ENCODE measurements at places on chromosomes 12 and 14. TPM values are rescaled to one million over a fixed set of nuclear protein-coding genes. Genes with fewer than 3 reads are reported as not detected.

The ADAM20 gene
- total RNA-seq: 0.59 TPM

The CFAP73 gene
- not detected for total RNA-seq

The NGB gene
- total RNA-seq: not detected

The SLC22A17 gene
- total RNA-seq: 29.4 TPM

The SLCO1B1 gene
- not detected for total RNA-seq

The ZNF385A gene
- 12.7 TPM for total RNA-seq

The B3GNT4 gene
- total RNA-seq: not detected

- no peak for DNase-seq
These were observed 87.3 kb downstream of the PHLDA1 start for GRCh38 chr12:75944097-75944904.

DNA sequence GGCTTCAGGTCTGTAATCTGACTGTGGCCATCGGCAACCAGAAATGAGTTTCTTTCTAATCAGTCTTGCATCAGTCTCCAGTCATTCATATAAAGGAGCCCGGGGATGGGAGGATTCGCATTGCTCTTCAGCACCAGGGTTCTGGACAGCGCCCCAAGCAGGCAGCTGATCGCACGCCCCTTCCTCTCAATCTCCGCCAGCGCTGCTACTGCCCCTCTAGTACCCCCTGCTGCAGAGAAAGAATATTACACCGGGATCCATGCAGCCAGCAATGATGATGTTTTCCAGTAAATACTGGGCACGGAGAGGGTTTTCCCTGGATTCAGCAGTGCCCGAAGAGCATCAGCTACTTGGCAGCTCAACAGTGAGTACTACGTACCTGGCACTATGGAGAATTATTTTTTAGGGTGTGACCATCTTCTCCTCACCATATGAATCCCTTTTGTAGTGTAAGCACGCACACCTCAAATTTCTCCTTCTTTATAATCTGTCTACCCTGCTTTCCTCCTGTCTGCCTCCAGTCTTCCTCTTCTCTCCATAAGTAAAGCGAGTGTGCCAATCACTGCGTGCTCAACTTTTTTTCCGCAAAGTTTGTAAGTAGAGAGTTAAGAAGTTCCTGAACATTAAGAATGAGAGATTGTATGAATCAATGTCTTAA lies at the start of gene TPH2:
TPH2 (plus strand) TSS at position 118 of the 658 bp plus-strand sequence; CDS start at position 260, 142 bp downstream.
- DNase-seq: no peak

DNA sequence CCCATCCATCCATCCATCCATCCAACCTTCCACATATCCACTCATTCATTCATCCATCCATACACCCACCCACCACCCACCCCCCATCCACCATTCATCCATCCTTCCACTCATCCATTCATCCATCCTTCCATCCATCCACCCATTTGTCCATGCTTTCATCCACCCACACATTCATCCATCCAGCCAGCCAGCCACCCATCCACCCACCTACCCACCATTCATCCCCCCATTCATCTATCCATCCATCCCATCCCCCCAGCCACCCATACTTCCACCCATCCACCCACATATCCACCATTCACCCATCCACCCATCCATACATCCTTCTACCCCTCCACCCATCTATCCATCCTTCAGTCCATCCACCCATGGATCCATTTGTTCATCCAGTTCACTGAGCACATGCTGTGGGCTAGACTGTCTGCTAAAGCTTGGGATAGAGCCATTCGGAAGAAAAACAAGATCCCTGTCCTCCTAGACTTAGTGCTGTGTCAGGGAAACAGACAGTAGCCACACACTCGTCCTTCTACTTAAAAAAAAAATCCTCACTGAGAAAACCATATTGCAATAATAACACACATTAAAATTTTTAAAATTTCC lies 377.5 kb downstream of the ADGRD1 start:
- DNase-seq: no peak

- no peak for DNase-seq
These were observed 243.0 kb upstream of the PDE3A start for GRCh38 chr12:20125276-20125798.

GRCh38 chr14:87030197-87030596 lies 962.8 kb downstream of the GALC start:
- no peak for DNase-seq

DNA sequence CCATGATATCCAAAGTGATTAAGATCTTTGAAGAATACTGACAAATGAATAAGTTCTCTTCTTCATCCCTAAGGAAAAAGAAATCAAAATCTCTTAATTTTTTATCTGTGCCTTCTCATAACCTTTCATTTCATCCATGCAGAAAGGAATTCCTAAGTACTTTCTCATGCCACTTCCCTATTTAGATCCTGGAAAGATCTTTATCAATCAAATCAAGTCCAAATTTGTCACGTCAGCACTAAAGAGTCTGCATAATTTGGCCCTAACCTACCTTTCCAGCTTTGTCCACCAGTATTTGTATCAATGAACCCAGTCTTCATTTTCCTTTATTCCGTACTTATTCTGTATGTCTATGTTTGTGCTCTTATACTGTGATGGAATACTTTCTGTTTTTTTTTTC lies 41.2 kb downstream of the VEZT start:
- DNase-seq: no peak

DNA sequence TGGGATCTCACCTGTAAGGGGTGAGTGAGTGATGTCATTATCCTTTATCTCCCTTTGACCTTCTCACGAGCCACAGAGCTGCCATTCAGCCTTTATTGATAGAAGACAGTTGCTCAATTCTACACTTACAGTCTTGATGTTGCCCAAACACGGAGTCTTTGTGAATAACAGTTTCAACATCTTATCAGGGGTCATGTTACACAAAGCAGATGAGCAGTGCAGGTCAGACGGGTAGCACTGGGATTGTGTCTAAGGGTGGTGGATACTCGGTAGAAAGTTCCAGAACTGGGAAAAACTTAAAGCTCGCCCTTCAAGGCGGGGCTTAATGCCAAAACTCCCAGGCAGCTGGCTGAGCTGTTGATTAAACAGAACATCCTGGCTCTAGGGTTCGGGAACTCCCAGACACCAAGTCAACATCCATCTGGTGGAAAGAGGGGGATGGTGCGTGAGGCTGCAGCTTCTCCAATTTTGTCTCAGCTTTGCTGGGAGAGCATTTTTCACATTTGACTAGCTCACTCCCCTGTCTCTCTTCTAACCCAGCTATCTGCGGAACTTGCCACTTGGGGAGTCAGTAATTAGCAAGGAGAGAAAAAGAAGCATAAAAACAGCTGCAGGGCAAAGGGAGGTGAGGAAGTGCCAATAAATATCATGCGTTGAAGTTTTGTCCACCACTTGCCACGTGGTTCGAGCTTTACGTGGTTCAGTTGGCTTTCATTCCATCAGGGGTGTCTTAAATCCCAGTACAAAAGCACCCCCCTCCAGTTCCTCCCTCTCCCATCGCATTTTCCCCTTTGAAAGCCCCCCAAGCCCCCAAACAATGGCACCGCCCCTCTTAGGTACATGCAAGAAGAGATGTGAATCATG lies 31.0 kb downstream of the FOXN4 start:
- DNase-seq: no peak

DNA sequence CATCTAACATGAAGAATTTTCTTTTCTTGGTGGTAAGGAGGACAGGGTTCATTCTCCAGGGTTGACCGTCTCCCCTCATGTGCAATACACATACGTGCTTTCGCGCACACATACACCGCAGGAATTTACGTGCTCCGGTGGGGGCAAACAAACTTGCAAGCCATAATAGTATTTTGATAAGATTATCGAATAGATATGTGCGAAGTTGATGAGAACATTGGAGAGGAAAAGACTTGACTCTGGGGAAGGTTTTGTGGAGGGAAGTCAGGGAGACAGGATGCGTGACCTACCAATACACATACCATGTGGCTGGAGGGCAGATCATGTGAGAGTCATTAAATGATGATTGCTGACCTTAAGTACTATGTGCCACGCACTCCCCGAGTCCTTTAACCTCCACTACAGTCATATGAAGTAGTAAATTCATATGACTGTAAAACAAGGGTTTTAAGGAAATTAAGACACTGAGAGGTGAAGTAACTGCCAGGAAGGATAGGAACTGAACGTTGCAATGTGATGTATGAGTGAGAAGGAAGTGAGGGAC lies 921 bp downstream of the RAD51B start:
- DNase-seq: no peak

GRCh38 chr12:3294481-3294911 lies 196.5 kb upstream of the PRMT8 start:
- no peak for DNase-seq

- no peak for DNase-seq
These were observed 99.2 kb downstream of the RMST start for GRCh38 chr12:97561619-97562290.
